ENCODE measurements at places on chromosomes 3 and 15.
A peak's percentile ranks its signal among the peaks of the same experiment; 100 is the strongest.

- H3K4me3 ChIP-seq = no peak overlapping the region
- no peaks in the 10 kb centered on the region for H3K27me3 ChIP-seq
- H3K4me1 ChIP-seq = no peaks in the 10 kb centered on the region
- H3K36me3 ChIP-seq = no peaks in the 10 kb centered on the region
- no peak overlapping the region for H3K27ac ChIP-seq
- peak; percentile 17 for DNase-seq
These were observed 498.7 kb downstream of the EPHA3 start for GRCh38 chr3:89606151-89606550.

- no peak overlapping the region for H3K4me3 ChIP-seq
- H3K4me1 ChIP-seq = no peaks in the 10 kb centered on the region
- no peaks in the 10 kb centered on the region for H3K36me3 ChIP-seq
- H3K27me3 ChIP-seq = no peaks in the 10 kb centered on the region
- DNase-seq = no peak
These were observed 21.8 kb downstream of the NTRK3 start for GRCh38 chr15:88234711-88235110.

GRCh38 chr3:148958696-148959095, 32.6 kb upstream of the GYG1 start:
- H3K27me3 ChIP-seq = no peaks in the 10 kb centered on the region
- no peak for DNase-seq
- no peak overlapping the region for H3K27ac ChIP-seq
- no peaks in the 10 kb centered on the region for H3K36me3 ChIP-seq

GRCh38 chr3:140829796-140830195, 111.8 kb upstream of the SLC25A36 start:
- DNase-seq = no peak
- H3K27me3 ChIP-seq = no peaks in the 10 kb centered on the region
- H3K27ac ChIP-seq = no peak overlapping the region
- no peaks in the 10 kb centered on the region for H3K36me3 ChIP-seq

DNA sequence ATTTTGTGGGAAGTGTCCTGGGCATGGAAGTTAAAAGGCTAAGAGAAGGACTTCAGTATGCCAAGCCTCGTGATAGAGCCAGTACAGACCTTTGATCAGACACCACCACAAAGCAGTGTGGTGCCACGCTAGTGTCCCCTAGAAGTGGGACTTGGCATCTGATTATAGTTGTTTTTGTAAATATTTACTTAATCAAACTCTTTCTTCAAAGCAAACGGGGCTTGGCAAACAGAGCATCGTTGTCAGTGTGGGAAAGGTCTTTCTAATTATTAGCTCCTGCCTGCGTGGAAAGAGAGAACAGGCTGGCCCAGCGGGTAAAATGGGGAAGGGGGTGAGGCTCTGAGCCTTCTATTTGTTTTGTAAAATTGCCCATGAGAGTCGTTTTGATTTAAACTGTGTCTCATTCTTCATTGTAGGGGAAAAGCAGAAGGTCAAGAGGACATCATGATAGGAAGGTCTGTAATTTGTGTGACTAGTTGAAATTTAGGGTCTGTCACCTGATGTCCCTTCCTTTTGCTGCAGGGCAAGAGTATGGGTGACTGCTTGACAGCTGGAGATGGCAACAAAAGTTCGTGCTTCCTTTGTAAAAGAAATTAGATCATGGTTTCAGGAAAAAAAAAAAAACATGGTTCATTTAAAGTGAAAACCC, 105.0 kb downstream of the IQCH start:
- H3K4me1 ChIP-seq = peaks cover 21% of the 10 kb centered on the region
- peak; percentile 22 for DNase-seq

GRCh38 chr3:126101521-126101982, 17.6 kb upstream of the SLC41A3 start:
- no peak overlapping the region for H3K4me3 ChIP-seq
- H3K27ac ChIP-seq = no peak overlapping the region
- DNase-seq = no peak

GRCh38 chr3:50817756-50818529, 143.2 kb downstream of the DOCK3 start:
- H3K4me3 ChIP-seq = no peak overlapping the region
- no peaks in the 10 kb centered on the region for H3K36me3 ChIP-seq
- no peaks in the 10 kb centered on the region for H3K27me3 ChIP-seq

DNA sequence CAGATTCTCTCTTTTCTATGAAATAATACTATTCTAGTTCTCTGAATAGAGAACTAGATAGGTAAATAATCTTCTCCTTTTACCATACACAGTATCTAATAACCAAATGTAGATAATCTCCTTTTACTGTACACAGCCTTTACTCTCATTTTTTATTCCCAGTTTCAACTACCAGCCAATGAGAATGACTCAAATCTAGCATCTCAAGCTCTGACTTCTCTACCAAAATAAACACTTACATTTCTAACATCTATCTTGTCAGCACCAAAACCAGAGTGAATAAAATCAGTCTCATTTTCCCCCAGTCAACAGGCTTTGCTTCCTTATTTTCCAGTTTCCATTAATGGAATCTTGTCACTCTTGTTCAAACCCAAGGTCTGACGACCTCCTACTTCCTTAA, 36.9 kb downstream of the LRRFIP2 start:
- H3K36me3 ChIP-seq = no peaks in the 10 kb centered on the region
- peaks cover 39% of the 10 kb centered on the region for H3K4me1 ChIP-seq
- H3K4me3 ChIP-seq = no peak overlapping the region
- no peak for DNase-seq

GRCh38 chr3:174857301-174857700, 1.8 kb upstream of the NAALADL2 start:
- no peak overlapping the region for H3K27ac ChIP-seq
- no peak for DNase-seq

DNA sequence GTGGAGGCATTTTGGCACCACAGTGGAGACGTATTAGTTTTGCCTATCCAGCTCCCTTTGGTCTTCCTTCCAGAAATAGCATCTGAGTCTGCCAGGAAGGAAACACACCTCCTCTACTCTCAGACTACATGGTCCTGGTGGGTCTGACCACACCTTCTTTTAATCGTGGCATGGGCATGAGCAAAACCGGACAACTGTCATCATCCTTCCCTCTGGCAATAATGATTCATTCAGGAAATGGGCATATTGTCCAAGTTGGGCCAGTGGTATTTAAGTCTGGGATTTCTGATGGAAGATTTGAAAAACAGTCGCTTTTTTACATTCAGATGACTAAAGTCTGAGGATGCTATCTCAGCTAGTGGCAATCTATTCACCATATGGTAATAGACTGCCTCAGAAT, 601.0 kb upstream of the ADAMTS9 start:
- H3K27me3 ChIP-seq = no peaks in the 10 kb centered on the region
- no peaks in the 10 kb centered on the region for H3K36me3 ChIP-seq
- no peak overlapping the region for H3K27ac ChIP-seq
- no peak for DNase-seq
- H3K4me3 ChIP-seq = no peak overlapping the region

GRCh38 chr3:62375655-62376453, 2.5 kb upstream of the FEZF2 start:
- peaks cover 7% of the 10 kb centered on the region for H3K27me3 ChIP-seq
- H3K27ac ChIP-seq = no peak overlapping the region
- no peak overlapping the region for H3K4me3 ChIP-seq

DNA sequence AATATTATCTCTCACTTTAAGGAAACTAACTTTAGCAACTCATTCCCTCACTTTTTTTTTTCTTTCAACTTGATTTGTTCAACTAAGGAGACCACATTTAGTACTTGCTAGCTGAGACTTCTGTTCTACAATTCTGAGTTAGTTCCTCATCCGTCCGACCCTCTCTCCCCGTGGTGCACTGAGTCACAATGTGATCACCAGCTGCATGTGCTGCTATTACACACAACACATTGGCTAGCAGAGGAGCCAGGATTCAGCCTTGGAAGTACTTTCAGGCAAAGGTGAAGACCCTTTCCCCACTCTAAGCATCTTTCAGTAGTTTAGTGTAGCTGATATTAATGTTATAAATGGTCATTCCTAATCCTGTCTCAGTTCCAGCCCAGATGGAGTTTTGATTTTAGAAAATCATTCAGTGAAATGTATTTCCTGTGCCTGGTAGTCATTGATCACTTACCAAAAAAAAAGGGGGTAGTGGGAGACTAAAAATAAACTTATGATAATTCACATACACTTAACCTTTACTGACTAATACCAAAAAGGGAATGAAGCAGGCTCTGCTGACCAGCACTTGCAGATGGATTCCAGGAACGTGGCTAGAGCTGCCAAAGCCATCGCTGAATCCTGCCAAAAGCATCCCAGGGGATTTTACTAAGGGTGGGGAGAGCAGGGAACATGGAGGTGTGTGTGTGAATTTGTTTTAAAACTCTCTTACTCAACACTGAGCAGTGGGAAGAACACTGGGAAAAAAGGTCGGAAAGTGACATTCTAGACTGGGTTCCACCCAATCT, 424.8 kb downstream of the LPP start:
- no peak overlapping the region for H3K27ac ChIP-seq
- H3K4me1 ChIP-seq = peaks cover 34% of the 10 kb centered on the region
- no peaks in the 10 kb centered on the region for H3K27me3 ChIP-seq
- no peak overlapping the region for H3K4me3 ChIP-seq

- no peak for DNase-seq
- no peaks in the 10 kb centered on the region for H3K27me3 ChIP-seq
- no peaks in the 10 kb centered on the region for H3K4me1 ChIP-seq
- no peak overlapping the region for H3K4me3 ChIP-seq
- H3K27ac ChIP-seq = no peak overlapping the region
- no peaks in the 10 kb centered on the region for H3K36me3 ChIP-seq
These were observed 206.1 kb downstream of the PDZRN3 start for GRCh38 chr3:73418681-73419080.

GRCh38 chr15:101027273-101027901, 108.2 kb downstream of the LRRK1 start:
- DNase-seq = no peak
- H3K27me3 ChIP-seq = peaks cover 10% of the 10 kb centered on the region
- H3K4me3 ChIP-seq = peak overlapping the region; percentile 36
- peaks cover 48% of the 10 kb centered on the region for H3K4me1 ChIP-seq

- no peaks in the 10 kb centered on the region for H3K4me1 ChIP-seq
- no peaks in the 10 kb centered on the region for H3K27me3 ChIP-seq
- no peak overlapping the region for H3K27ac ChIP-seq
- H3K36me3 ChIP-seq = no peaks in the 10 kb centered on the region
These were observed 101.9 kb upstream of the TMC3 start for GRCh38 chr15:81475926-81476325.

- no peaks in the 10 kb centered on the region for H3K27me3 ChIP-seq
- no peak for DNase-seq
- no peak overlapping the region for H3K27ac ChIP-seq
- H3K36me3 ChIP-seq = no peaks in the 10 kb centered on the region
These were observed 232.7 kb downstream of the MECOM start for GRCh38 chr3:169430707-169431404.

- DNase-seq = no peak
- no peaks in the 10 kb centered on the region for H3K27me3 ChIP-seq
- peaks cover 84% of the 10 kb centered on the region for H3K4me1 ChIP-seq
- H3K4me3 ChIP-seq = peak overlapping the region; percentile 93
- peaks cover 2% of the 10 kb centered on the region for H3K36me3 ChIP-seq
These were observed 747 bp downstream of the SORD start for GRCh38 chr15:45023659-45024225.

- peaks cover 15% of the 10 kb centered on the region for H3K4me1 ChIP-seq
- H3K4me3 ChIP-seq = no peak overlapping the region
- DNase-seq = peak; percentile 59
- peaks cover 48% of the 10 kb centered on the region for H3K36me3 ChIP-seq
These were observed 4.4 kb downstream of the DALRD3 start for GRCh38 chr3:49013738-49014660.

GRCh38 chr3:1348547-1348946, 255.7 kb downstream of the CNTN6 start:
- H3K27me3 ChIP-seq = no peaks in the 10 kb centered on the region
- no peaks in the 10 kb centered on the region for H3K36me3 ChIP-seq
- no peak overlapping the region for H3K4me3 ChIP-seq
- no peak overlapping the region for H3K27ac ChIP-seq

DNA sequence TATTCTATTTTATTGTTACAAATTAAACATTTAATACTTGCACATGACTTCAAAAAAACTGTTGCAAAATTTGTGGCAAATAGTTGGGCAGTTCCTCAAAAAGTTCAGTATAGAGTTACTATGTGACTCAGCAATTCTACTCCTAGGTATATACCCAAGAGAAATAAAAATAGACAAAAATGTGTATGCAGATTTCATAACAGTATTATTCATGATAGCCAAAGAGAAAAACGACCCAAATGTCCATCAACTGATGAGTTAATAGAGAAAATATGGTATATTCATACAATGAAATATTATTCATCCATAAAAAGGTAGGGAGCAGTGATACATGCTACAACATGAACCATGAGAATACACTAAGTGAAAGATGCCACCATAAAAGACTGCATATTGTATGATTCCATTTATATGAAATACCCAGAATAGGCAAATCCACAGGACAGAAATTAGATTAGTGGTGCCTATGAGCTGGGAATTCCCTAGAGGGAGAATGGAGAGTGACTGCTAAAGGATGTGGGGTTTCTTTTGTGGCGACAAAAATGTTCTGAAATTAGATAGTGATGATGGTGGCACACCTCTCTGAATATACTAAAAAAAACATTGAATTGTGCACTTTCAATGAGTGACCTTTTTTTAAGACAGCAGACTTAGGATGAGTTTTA, 31.6 kb upstream of the CLASP2 start:
- H3K4me1 ChIP-seq = peaks cover 12% of the 10 kb centered on the region
- H3K36me3 ChIP-seq = no peaks in the 10 kb centered on the region
- H3K4me3 ChIP-seq = no peak overlapping the region
- DNase-seq = no peak
- no peak overlapping the region for H3K27ac ChIP-seq

DNA sequence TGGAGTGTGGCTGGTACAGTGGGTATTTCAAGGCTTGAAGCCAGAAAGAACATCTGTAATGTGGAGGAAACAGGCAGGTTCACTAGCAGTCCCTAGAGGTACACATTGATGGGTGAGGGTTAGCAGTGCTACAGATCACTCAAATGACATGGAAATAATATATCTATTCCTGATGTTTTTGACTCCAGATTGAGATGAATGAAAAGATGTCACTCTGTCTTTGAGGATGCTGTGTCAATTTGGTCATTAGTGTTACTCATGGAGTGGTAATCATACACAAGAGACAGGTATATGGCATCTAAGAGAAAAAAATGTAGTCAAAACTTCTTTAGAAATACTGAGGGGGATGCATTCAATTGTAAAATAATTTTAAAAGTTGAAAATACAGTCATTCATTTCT, 135.1 kb downstream of the ZIC1 start:
- H3K27me3 ChIP-seq = no peaks in the 10 kb centered on the region
- DNase-seq = no peak
- H3K27ac ChIP-seq = no peak overlapping the region
- no peaks in the 10 kb centered on the region for H3K4me1 ChIP-seq

DNA sequence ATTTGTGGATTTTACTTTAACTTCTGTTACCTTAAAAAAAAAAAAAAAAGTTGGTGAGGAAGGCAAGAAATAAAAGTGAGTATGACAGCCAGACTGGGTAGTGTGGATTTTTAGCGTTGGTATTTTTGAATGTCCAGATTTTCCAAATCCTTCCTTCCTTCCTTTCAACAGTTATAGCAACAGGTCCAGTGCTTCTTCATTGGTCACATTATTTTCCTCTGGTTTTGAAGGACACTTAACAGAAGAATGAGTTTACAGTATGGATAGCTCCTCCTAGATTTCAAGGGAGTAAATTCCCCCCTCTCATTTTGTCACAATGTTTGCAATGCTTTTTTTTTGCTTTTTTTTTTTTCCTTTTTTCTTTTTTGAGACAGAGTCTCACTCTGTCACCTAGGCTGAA, 6.4 kb downstream of the MAPKBP1 start:
- DNase-seq = no peak
- peak overlapping the region; percentile 65 for H3K27ac ChIP-seq
- no peak overlapping the region for H3K4me3 ChIP-seq
- H3K4me1 ChIP-seq = peaks cover 74% of the 10 kb centered on the region

Data from HepG2 (cell line).